Neural crest cell (in vitro differentiated cells): ENCODE measurements at places on chromosomes 6 and 20.

- H3K36me3 ChIP-seq, result no peaks in the 10 kb centered on the region
- H3K27ac ChIP-seq, result no peak overlapping the region
- H3K27me3 ChIP-seq, result no peaks in the 10 kb centered on the region
- H3K4me1 ChIP-seq, result peaks cover 10% of the 10 kb centered on the region
- no peak for DNase-seq
- no peak overlapping the region for H3K4me3 ChIP-seq
Observed at GRCh38 chr6:35191889-35192288, 21.9 kb upstream of the SCUBE3 start.

DNA sequence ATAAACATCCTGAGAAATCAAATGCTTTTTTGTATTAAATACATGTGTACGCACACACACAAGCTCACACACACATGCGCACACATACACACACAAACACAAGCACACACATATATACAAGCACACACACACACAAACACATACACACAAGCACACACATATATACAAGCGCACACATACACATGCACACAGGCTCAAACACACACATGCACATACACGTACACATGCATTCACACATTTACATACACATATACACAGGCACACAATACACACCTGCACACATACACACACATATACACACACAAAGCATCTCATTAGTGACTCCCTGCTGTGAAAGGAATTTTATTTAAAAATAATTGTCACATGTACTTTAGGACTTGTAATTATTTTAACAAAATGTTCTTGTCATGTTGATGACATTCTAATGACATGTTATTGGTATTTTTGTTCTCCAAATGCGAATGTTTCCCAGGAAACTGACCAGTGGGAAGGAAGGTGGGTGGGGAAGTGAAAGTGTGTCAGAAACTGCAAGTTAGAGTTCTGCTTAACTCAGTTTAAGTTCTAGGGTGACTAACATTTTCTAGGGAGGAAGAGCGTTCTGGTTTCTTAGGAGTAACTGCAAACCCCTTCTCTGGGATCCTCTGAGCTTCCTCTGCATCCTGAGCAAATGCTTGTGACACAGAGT lies 113.9 kb upstream of the ZNF217 start:
- no peaks in the 10 kb centered on the region for H3K36me3 ChIP-seq
- no peaks in the 10 kb centered on the region for H3K27me3 ChIP-seq
- peaks cover 28% of the 10 kb centered on the region for H3K4me1 ChIP-seq
- H3K27ac ChIP-seq, result peak overlapping the region; percentile 31

GRCh38 chr6:144292372-144292771 lies 7.2 kb downstream of the UTRN start:
- H3K4me3 ChIP-seq, result no peak overlapping the region
- peaks cover 9% of the 10 kb centered on the region for H3K4me1 ChIP-seq
- no peak for DNase-seq
- H3K36me3 ChIP-seq, result peaks cover 9% of the 10 kb centered on the region

GRCh38 chr20:44396369-44397130 lies 41.1 kb downstream of the HNF4A start:
- H3K27ac ChIP-seq, result peak overlapping the region; percentile 67
- no peaks in the 10 kb centered on the region for H3K4me1 ChIP-seq
- no peak overlapping the region for H3K4me3 ChIP-seq
- DNase-seq, result no peak

DNA sequence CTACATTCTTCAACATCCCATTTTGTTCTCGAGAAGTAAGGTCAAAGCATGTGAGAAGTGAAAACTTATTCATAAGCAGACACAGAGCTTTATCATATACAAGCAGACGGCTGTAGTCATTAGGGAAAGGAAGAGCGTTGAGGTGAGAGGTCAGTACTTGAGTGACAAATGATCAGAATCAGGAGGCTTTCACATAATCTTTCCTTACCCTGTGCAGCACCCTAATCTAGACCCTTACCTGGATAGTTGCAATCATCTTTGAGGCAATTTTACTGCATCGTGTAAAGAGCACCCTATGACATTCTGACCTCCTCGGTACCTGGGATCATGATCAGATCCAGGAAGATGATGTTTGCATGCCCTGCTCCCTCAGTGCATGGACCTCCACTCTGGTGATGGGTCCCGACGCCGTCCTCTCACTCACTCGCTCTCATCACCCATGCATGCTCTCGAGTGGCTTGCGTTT lies 62.7 kb downstream of the RNF182 start:
- no peak for DNase-seq
- H3K4me3 ChIP-seq, result no peak overlapping the region
- no peak overlapping the region for H3K27ac ChIP-seq
- peaks cover 3% of the 10 kb centered on the region for H3K27me3 ChIP-seq
- H3K36me3 ChIP-seq, result no peaks in the 10 kb centered on the region

- DNase-seq, result no peak
- H3K27ac ChIP-seq, result no peak overlapping the region
- no peaks in the 10 kb centered on the region for H3K36me3 ChIP-seq
- no peaks in the 10 kb centered on the region for H3K4me1 ChIP-seq
- no peaks in the 10 kb centered on the region for H3K27me3 ChIP-seq
Observed at GRCh38 chr6:90820436-90820835, 233.6 kb upstream of the MAP3K7 start.

DNA sequence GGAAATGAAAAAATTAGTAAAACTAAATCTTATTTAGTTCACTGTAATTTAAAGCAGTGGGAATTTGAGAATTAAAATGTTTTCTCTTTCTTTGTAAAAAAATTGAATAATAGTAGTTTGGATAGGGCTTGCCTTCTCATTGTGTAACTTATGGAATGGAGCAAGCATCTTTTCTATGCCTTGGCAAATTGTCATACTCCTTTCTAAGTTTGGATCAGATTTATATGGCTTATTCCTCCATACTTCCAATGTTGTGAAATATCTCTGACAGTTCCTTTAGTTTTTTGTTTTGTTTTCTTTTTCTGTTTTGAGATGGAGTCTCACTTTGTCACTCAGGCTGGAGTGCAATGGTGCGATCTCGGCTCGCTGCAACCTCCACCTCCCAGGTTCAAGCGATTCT lies 176.4 kb downstream of the SAMD5 start:
- H3K36me3 ChIP-seq, result no peaks in the 10 kb centered on the region
- H3K4me3 ChIP-seq, result no peak overlapping the region
- DNase-seq, result no peak
- peaks cover 4% of the 10 kb centered on the region for H3K4me1 ChIP-seq
- H3K27me3 ChIP-seq, result no peaks in the 10 kb centered on the region
- no peak overlapping the region for H3K27ac ChIP-seq

GRCh38 chr6:160135907-160136655 lies 14.5 kb downstream of the SLC22A1 start:
- H3K36me3 ChIP-seq, result no peaks in the 10 kb centered on the region
- DNase-seq, result no peak
- H3K27me3 ChIP-seq, result no peaks in the 10 kb centered on the region
- H3K27ac ChIP-seq, result no peak overlapping the region
